ENCODE measurements at places on chromosomes 12 and 14.

- no peak for DNase-seq
Observed at GRCh38 chr14:104792101-104792884, 3.3 kb downstream of the AKT1 start.

GRCh38 chr12:98572010-98572409 lies 21.5 kb upstream of the SLC25A3 start:
- DNase-seq = no peak

DNA sequence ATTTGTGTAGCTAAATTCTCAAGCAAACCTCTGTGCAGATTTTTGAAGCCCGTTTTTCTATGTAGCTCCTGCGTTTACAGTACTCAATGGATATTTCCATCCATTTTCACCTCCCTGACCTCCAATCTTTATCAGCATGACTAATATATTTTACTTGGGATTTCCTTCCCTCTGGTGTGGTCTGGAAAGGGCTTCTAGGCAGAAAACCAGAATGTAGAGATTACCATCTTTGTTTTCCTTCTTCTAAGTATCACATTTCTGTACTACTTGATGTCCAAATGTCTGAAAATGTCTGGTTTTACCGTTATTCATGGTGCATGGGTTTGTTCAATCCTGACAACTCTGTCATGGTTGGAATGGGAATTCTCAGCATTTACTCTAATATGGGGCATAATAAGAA lies 907.6 kb upstream of the FLRT2 start:
- DNase-seq = no peak

GRCh38 chr14:80584744-80585505 lies 356.6 kb downstream of the CEP128 start:
- DNase-seq = no peak

DNA sequence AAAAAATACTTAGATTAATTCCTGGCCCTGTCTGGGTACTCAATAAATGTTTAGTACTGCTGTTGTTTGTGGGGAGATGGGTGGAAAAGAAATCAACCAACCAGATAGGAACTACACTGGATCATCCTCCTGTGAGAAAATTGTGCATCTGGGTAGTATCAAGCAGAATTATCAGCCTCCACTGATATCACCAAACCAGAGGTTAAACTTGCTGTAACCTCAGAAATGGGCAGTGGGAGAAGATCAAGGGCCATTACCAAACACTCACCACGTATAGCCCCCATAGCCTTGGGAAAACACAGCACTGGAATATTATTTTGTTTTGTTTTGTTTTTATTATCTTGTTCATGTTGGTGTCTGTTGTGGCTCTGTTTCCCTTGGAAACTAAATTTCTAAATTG lies 19.7 kb downstream of the VEZT start:
- no peak for DNase-seq

DNA sequence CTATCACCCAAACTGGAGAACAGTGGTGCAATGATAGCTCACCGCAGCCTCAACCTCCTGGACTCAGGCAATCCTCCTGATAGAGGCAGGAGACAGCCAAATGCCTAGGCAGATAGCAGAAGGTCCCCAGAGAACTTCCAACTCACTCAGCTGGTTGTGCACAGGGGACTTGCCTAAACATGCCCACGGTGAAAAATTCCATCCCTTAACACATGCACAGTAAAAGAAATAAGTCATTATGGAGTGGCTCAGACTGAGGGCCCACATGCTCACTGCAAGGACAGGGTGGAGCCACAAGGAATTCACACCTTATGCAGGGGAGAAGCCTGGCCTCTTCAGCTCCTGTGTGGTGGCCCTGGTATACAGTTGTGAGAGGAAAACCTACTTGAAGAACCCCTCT lies 525.8 kb upstream of the ATP2B1 start:
- no peak for DNase-seq

DNA sequence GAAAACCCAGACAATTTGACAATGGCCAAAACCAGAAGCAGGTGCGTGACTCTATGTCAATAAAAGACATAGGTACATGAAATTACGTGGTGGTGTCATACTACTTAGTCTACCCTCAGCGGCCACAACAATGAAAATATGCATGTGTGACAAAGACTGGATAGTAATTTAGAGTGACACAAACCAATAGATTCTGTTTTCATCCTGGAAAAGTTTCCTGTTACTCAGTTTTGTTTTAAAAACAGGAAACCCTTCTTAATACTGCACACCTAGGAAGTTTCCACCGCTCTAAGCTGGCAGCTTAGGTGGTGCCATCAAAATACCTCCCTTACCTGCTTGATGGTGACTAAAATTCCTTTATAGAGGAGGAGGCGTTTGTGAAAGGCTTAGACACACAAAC lies 15.1 kb downstream of the POU6F1 start:
- no peak for DNase-seq

- DNase-seq = peak; percentile 49
Observed at GRCh38 chr14:105193916-105194782, 13.0 kb upstream of the NUDT14 start.

- no peak for DNase-seq
Observed at GRCh38 chr12:117564881-117565280, 203.5 kb upstream of the NOS1 start.

- DNase-seq = no peak
Observed at GRCh38 chr14:55711175-55711811, 131.3 kb downstream of the KTN1 start.
